ENCODE measurements at places on chromosomes 5 and 9.

GRCh38 chr5:76733049-76733417, 17.1 kb downstream of the F2R start:
- no peak for DNase-seq

DNA sequence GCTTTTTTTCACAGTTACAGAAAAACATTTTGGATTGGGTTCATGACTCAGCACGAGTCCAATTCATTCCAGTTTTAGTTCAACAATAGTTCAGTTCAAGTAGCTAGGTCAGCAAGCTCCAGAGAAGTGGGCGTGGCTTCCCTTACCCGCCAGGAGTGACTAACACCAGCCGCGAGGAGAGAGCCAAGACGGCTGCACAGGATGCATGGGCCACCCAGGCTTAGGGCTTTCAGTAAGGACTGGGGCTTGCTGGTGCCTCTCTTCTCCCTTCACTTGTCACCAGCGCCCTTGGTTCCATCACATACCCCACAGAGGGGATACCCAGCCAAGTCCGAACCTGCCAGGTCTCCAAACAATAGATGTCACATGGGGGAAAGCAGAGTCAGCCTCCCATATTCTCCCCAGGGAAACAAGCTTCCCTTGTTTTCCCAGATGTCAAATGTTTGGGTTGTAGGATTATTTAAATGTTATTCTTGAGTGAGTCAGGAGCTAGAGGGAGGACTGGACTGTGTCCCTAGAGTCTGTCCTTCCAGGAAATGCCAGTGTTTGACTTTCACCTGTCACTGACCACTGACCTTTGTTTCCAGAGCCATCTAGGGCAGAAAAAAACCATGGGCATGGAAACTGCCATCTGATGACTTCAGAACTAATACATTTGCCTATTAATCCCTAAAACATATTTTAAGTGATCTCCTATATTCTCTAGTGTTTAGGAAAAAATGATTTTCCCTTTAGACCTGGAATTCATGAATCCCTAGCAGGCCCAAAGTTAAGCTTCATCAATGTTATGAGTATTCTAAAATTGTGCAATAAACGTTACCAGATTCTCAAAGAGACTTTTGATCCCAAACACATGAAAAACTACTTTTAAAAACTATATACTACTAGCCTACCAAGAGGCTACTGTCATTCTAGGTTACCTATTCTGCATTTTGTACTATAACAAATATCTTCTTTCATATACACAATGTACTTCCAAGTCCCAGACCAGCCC, 51.9 kb downstream of the NIPAL4 start:
- peak; percentile 87 for DNase-seq

DNA sequence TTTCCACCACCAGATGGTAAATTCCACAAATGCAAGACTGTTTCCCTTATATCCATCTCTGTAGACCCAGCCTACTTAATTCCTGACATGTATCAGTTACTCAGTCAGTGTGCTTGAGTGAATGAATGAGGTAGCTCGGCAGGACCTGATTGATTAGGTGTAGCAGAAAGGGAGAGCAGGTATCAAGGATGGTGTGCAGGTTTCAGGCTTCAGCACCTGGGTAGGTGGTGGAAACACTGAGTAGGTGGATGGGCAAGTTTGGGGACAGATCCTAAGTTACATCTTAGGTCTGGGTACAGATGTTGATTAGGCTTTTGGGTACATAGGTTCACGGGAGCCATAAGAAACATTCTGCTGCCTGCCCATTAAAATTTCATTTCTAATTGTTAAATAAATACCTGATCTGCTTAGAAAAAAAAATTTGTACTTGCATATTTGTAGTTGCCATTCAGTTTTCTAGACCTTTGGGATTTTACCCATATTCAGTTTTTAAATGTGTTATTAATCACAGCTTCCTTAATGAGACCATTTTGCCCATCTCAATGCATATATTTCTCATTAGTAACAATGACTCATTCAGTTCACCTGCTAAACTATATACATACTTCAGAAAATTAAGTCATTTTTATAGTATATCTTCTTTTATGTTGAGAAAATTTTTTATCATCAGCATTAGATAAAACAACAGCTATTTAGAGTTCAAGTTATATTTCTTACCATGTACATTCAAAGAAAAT, 111.8 kb downstream of the INIP start:
- no peak for DNase-seq

- peak; percentile 11 for DNase-seq
These were observed 48.1 kb downstream of the FOCAD start for GRCh38 chr9:20732118-20732517.

- DNase-seq, result no peak
These were observed 26.8 kb upstream of the PRUNE2 start for GRCh38 chr9:76932757-76933156.

DNA sequence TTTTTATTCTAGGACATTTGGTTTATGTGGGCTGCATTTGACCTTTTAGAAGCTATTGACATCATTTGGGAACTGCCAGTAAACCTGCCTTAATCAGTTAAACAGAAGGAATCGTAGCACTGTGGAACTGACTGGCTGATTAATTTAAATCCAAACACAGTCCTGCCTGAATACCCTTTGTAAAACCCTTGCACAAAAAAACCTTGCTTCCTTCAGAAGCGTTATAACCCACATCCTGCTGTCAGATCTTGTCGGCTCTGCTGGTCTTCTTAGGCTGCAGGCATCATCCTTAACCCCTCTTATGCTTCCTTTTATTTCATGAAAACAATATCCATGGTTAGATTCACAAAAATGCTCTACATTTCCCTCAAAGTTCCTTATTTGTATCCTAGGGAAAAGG, 46.3 kb downstream of the PAM start:
- DNase-seq, result no peak

- no peak for DNase-seq
These were observed 500.0 kb downstream of the SPATA31D1 start for GRCh38 chr9:82488313-82489200.

- DNase-seq, result no peak
These were observed 75.9 kb upstream of the RASGRF2 start for GRCh38 chr5:80884086-80884813.

GRCh38 chr9:135307300-135307699, 172.3 kb upstream of the PPP1R26 start:
- DNase-seq, result no peak

All from PC-9 (cell line).